Kidney capillary endothelial cell (primary cell): ENCODE measurements at places on chromosomes 11 and 22.

GRCh38 chr11:73614591-73614990 lies 16.7 kb upstream of the FAM168A start:
- no peak for DNase-seq

GRCh38 chr11:113182288-113182687 lies 132.1 kb upstream of the TTC12 start:
- no peak for DNase-seq

DNA sequence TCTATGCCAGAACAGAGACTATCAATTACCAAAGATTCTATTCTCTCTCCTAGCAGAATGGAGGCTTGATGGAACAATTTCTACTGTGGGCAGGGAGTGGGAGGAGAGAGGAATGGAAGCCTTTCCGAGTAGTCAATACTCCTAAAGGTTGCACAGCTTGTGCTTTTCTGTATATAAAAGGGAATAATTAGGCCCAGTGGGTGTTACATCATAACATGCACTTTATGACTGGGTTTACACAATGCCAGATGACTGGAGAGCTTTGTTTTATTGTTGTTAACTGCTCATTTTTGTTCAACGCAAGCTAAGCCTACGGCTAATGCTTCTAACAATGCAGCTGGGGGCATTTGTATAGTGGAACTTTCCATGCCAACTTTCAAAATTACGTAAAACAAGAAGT lies 2237.9 kb upstream of the RAG2 start:
- DNase-seq = no peak

- no peak for DNase-seq
These were observed 12.2 kb downstream of the SC5D start for GRCh38 chr11:121304759-121305158.

GRCh38 chr22:40958299-40958698 lies 7.1 kb downstream of the RBX1 start:
- DNase-seq = no peak

- DNase-seq = no peak
These were observed 46.3 kb upstream of the PAMR1 start for GRCh38 chr11:35571696-35572095.

DNA sequence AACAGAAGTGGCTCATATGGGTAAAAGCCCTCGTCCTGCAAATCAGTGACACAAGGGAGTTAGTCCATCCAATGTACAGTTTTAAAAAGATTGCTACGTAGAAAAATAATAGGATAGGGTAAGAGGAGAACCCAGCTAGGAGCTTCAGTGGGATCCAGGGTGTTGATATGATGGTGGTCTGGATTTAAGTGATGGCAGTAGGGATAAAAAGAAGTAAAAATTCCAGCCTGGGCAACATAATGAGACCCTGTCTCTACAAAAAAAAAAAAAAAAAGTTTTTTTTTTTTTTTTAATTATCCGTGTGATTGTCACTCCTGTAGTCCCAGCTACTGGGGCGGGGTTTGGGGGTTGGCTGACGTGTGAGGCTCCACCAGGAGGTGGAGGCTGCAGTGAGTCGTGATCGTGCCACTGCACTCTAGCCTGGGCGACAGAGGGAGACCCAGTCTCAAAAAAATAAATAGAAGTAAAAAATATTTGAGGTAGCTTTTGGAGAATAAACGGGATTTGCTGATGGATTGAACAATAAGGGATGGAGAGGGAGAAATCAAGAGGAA lies 7.0 kb upstream of the L3MBTL2 start:
- DNase-seq = no peak

GRCh38 chr11:103832762-103833161 lies 203.7 kb upstream of the DDI1 start:
- DNase-seq = no peak

DNA sequence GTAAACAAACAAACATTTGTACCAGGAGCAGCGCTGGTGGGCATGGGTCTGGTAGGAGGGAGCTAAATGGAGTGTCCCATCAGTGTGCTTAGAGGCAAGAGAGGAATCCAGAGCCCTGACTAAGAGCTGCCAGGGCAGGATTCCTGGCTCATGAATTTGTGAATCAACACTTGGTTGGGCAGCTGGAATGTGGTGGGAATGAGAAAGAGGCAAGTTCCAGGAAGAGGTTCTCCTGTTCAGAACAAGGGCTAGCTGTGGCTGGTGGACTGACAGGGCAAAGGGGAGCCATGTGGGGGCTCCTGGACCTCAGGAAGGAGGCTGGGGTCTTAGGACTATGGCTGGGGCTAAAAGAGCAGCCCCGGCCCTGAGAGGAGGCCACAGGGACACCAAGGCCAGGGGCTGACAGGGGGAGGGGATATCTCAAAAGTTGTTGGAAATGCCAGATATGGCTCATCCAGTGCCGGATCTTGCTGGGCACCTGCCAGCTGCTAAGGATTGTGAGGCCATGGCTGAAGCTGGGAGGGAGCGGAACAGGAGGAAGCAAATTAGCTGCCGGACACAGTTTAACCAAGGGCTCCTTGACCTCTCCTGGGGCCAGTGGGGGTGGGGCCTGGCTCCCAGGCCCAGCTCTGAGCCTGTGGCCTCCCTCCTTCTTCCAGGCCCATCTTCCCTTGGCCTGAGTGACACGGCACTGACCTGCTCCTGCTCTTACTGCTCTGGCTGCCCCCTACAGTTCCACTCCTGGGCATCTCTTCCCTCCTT lies 14.6 kb upstream of the P2RY6 start:
- DNase-seq = no peak

DNA sequence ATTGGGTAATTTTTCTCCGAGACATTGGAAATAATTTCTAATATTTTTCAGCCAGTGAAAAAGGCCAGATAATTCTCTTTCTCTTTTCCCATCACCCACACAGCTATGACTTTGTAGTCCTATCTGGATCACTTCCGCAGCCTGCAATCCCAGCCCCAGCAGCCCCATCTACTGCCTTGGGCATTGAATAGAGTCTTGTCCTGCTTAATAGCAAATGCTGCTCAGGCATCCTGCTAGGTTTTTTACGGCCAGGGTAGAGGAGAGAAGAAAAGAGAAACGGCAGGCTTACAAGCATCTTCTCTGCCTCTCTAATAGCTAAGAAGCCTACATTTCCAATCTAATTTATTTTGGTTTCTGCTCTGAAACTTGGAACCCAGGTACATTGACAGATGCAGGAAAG lies 154.3 kb upstream of the B3GAT1 start:
- no peak for DNase-seq

- DNase-seq = no peak
These were observed 10.5 kb upstream of the MIF start for GRCh38 chr22:23883658-23884057.

GRCh38 chr11:127816962-127817361 lies 770.4 kb downstream of the ETS1 start:
- DNase-seq = no peak

- no peak for DNase-seq
These were observed 4.1 kb downstream of the TRABD start for GRCh38 chr22:50189849-50190181.

GRCh38 chr22:49983148-49984042 lies 22.8 kb downstream of the PIM3 start:
- no peak for DNase-seq

- no peak for DNase-seq
These were observed 26.1 kb upstream of the ADA2 start for GRCh38 chr22:17245341-17245740.

DNA sequence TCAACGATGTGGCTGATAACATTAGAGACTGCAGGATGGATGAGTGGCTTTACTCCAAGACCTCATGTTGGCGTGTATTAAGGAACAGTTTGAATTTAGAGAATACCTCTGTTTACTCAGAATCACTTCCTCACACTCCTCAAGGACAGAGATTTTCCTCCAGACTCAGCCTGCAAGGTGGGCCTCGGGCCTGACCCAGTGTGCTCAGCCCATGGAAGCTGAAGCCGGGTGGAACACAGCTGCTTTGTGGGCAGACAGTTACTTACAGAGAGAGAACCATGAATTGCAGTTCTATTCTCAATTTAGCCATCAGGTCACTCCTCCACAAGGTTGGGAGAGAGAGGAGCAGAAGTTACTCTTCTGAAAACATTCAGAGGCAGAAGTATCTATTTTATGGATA lies 135.8 kb downstream of the SNX19 start:
- no peak for DNase-seq

DNA sequence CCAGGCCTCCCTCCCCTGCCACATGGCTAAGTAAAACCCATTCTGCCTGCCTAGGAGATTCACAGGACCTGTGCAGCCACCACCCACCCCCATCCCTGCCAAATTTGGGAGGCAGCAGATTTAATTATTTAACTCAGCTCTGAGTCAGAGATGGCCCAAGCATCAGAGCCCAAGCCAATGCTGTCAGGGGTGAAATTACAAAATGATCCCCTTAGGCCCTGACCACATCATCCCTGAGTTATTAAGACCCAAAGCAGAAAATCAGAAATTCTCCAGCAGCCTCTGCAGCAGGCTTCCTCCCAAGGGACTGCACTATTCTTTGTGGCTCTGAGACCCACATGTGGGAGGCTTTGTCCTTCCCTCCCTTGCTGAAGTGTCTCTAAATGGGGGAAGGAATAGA lies 52.8 kb upstream of the RRAS2 start:
- DNase-seq = no peak

DNA sequence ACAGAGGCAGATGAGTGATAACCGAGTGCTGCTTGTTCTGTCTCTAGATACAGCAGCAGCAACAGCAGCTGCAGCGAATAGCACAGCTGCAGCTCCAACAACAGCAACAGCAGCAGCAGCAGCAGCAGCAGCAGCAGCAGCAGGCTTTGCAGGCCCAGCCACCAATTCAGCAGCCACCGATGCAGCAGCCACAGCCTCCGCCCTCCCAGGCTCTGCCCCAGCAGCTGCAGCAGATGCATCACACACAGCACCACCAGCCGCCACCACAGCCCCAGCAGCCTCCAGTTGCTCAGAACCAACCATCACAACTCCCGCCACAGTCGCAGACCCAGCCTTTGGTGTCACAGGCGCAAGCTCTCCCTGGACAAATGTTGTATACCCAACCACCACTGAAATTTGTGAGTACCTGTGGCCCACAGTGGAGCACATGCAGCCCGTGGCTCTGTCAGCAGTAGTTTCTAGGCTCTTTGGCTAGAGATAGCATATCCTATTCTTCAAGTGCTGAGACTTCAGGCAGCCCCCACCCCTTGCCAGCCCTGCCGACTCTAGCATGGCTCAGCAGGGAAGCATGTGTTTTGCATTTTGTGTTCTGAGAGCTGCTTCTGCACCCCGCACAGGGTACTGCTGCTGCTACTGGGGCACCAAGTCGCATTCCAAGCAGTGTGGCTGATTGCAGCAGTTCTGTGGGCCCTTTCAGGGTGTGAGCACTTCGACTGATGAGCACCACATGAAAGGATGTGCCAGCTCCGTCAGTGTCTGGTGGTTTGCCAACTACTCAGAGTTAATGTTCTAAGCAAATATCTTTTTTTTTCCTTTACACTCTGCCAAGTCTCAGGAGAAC lies 59.2 kb downstream of the MED15 start:
- DNase-seq = no peak

GRCh38 chr11:18736590-18737148 lies 10.7 kb upstream of the IGSF22 start:
- DNase-seq = no peak

DNA sequence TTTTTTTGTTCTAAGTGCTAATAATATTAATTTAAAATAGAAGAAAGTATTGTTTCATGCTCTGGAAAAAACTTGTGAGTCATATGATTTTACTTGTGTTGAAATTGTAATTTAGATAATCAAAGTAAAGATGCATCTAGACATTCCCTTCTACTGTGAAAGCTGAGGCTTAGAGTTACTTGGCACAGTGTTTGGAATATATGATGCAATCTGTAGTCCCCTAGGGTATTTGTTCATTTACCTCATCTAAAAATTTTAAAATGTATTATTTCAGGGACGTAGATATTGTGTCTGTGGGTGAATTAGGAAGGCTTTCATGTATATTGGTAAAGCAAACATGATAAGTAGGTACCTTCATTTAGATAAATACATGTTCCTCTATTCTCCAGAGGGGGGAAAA lies 793.5 kb upstream of the CNTN5 start:
- DNase-seq = no peak

DNA sequence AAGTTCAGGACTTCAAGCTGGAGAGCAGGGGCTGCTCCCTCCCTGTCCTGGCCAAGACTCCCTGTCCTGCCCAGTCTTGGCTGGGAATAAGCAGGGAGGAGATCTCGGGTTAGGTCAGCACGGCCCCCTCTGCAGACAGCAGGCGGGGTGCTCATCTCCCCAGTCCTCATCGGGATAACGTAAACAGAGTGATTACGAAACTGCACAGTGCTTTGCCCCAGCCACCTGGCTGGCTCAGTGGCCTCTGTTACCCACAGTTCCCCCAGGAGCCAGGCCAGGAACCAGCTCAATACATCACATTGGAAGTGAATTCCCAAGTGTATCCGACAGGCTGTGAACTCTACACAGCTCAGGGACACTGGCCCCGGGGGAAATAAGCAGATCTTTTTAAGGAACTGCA lies 42.7 kb upstream of the KCNJ11 start:
- DNase-seq = no peak

- no peak for DNase-seq
These were observed 30.6 kb downstream of the CACNA1I start for GRCh38 chr22:39601180-39601535.

- no peak for DNase-seq
These were observed 90.9 kb downstream of the RRAS2 start for GRCh38 chr11:14267861-14268635.

DNA sequence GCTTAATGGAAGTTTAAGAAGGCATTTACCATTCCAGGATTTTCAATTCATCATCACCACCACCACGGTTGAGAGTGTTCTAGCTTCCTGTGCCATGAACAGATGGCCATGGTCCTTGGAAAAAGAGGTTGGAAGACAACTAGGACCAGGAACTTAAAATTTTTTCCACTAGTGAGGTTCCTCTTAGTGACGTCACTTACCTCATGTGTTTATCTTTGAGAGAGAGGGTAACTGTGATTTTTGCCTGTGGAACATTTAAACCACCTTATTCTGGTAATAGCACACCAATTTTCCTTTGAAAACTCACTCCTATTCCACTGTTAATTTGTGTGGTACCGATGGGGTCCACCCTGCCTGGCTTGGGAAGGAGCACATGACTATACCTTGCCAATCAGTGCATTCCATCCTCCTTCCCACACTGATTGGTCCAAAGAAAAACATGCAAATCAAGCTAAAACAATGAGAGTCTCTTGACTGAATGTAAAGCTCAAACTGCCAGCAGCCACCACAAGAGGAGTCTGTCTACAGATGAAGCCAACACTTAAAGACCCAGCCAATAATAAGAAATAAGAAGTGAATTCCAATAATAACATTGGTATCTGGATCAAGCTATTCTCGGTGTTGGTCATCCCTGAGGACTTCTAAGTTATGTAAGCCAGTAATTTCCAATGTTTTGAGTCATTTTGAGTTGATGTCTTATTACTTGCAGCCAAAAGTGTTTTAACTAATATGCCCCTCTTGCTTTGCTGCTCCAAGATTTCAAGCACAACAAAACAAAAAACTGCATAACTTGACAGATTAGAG lies 111.8 kb downstream of the MPPED2 start:
- DNase-seq = no peak

- DNase-seq = no peak
These were observed 158.6 kb downstream of the KIRREL3 start for GRCh38 chr11:126841999-126842398.
